ENCODE measurements at places on chromosomes 7 and 10.
A peak's percentile ranks its signal among the peaks of the same experiment; 100 is the strongest.

GRCh38 chr7:66050337-66050957 is 25.2 kb upstream of the ASL start:
- DNase-seq: no peak

- no peak for DNase-seq
Observed at GRCh38 chr7:138978541-138979184, 2.5 kb downstream of the KIAA1549 start.

DNA sequence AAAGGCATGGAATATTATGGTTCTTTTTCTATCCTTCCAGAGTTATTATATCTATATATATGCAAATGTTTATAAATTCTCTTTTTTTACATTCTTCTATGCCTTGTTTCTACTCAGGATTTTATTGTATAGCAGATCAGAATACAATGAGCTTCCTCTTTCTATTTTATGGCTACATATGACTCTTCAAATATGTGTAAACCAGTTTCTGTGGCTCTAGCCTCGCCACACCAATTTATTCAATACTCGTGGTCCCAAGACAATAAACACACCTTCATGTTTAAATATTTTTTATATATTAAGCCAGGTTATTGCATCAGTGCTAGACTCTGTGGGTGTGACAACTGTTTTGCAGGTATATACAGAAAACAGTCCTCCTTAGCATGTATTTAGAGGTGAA is 237.5 kb upstream of the MKLN1 start:
- DNase-seq: no peak

GRCh38 chr7:39609113-39609934 is 14.0 kb upstream of the RALA start:
- peak; percentile 49 for DNase-seq

DNA sequence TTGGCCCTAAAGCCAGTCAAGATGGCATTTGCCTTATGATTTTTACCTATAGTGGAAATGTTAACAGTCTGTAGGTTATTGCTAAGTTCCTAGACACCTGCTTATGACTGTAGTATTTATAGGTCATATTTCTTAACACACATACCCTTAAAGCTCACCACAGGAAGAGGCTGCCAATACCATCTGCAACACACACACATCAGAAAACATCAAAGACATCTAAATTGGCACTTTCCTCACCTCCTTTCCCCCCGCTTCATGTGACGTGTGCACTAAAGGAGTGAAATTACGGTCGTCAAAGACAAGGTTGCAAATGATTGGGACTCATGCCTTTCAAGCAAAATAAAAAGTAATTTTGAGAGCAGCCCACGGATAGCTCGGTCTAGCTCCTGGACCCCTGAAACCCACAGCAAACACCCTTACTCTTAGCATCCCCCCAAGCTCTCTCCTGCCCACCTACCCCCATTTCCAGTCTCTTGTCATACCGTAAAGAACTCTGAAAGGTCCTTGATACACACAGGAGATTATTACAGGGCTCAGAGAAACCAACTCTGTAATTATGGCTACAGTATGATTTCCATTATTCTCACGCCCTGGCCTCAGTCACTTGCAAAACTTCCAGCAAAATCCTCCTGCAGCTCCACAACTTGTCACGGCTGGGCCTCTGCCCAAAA is 90.5 kb downstream of the PLXNA4 start:
- DNase-seq: no peak

- no peak for DNase-seq
Observed at GRCh38 chr7:80478683-80479082, 33.2 kb downstream of the GNAT3 start.

GRCh38 chr10:55024713-55025112 is 223.7 kb upstream of the PCDH15 start:
- no peak for DNase-seq

DNA sequence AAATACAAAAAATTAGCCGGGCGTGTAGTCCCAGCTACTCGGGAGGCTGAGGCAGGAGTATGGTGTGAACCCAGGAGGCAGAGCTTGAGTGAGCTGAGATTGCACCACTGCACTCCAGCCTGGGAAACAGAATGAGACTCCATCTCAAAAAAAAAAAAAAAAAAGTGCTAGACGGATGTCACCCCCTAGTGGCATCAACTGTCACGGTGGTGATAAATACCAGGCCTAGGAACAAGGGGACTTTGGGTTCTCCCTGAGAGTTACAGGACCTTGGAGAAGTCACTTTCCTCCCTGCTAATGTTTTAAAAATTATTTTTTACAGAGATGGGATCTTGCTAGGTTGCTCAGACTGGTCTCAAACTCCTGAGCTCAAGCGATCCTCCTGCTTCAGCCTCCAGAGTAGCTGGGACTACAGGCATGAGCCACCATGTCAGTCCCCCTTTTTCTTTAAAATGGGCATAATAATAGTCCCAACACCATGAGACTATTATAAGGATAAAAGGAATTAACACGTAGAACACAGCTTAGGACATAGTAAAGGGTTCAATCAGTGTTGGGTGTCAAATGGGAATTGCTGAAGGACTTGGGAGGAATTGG is 2.6 kb upstream of the TMEM130 start:
- DNase-seq: no peak

DNA sequence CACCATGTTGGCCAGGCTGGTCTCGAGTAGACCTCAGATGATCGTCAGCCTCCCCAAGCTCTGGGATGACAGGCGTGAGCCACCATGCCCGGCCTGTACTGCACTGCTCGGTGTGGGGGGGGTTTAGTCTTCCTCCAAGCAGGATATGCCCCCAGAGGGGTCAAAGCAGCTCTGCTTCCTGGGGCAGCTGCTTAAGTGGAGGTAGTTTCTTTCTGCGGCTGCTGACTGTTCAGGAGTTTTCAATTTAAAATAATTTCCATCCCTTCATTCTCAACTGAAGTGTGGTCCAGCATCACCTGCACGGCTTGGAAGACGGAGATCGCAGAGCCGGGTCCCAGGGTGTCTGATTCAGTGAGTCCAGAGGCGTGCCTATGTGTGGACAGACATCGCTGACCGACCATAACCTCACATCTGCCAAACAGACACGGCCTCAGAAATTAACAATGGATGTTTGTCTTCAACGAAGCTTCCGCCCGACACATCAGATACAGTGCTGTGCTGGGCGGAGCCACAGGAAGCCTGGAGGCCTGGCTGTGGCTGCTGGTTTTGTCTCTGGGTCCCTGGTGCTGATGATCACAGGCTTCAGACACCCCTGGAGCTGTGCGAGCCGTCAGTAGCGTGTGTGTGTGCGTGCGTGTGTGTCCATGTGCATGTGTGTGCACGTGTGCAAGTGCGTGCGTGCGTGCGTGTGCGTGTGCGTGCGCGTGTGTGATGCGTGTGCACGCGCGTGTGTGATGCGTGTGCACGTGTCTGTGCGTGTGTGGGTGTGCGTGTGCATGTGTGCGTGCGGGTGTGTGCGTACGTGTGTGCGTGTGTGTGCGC is 226.5 kb upstream of the PITRM1 start:
- DNase-seq: no peak

DNA sequence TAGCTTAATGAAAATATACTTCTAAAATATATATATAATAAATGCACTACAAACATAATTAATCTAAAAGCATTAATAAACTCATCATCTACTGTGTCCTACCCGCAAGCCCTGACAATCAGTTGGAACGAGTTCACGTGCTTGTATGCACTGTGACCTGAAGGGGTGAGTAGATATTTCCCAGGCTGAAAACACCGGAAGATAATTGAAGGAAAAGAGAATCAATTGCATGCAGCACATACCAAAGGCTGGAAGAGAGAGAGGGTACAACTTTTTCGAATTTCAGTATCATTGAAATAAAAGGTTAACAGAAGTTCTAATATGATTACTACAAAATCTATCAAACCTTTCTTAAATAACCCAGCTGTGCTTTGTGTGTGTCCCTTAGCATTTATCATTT is 94.6 kb downstream of the SEMA3C start:
- no peak for DNase-seq

DNA sequence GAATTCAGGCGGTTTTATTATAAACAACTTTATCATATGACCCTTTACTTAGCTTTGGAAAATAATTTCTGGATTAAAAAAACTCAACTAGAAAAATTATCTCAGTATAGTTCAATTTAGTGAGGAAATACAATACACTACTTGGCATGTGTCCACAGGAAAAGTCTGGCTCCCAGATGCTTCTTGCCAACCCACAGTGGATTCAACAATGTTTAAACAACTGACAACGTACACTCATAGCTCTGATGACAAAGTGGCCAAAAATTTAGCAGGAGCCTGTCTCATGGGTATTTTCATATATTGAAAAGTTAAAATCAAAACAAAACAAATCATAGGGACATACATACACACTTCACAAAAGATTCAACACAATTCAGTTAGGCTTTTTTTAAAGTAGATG is 158.8 kb downstream of the SKAP2 start:
- peak; percentile 44 for DNase-seq

GRCh38 chr10:6336016-6336415 is 133.3 kb downstream of the PFKFB3 start:
- DNase-seq: no peak

- DNase-seq: no peak
Observed at GRCh38 chr7:150435047-150435389, 15.4 kb upstream of the GIMAP8 start.

- peak; percentile 47 for DNase-seq
Observed at GRCh38 chr10:72709041-72709440, 17.1 kb downstream of the MCU start.

- DNase-seq: no peak
Observed at GRCh38 chr7:108838198-108838597, 268.5 kb downstream of the DNAJB9 start.

DNA sequence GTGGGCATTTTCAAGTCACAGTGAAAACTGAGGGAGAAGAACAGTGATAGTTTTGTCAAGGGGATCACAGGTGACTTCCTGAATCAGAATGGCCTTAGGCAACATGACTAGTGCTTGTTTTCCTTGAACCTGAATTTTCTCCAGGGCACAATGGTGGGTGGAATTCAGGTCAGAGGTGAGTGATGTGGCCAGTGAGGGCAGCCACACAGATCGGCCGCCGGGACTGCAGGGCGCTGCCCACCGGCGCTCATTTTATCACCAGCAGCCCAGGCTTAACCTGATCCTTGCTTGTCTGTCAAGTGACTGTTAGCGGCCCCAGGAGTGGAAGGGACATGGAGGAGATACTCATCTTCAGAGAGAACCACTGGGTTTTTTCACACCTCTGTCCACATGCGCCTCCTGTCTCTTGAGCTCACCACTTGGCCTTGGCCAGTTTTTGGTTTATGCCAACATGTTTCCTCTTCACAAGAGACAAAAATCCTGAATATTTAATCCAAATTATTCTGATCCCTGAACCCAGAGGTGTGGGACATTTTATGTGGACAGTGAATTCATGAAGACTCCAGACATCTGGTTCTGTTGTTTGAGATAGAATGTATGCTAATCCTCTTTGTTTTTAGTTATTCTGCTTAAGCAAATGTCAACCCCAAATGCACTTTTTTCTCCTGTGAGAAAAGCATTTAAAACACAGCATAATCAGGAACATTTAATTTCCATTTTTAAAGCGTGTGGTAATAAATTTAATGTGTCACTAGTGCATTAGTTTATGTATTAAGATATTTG is 108.7 kb downstream of the DOCK1 start:
- DNase-seq: no peak

DNA sequence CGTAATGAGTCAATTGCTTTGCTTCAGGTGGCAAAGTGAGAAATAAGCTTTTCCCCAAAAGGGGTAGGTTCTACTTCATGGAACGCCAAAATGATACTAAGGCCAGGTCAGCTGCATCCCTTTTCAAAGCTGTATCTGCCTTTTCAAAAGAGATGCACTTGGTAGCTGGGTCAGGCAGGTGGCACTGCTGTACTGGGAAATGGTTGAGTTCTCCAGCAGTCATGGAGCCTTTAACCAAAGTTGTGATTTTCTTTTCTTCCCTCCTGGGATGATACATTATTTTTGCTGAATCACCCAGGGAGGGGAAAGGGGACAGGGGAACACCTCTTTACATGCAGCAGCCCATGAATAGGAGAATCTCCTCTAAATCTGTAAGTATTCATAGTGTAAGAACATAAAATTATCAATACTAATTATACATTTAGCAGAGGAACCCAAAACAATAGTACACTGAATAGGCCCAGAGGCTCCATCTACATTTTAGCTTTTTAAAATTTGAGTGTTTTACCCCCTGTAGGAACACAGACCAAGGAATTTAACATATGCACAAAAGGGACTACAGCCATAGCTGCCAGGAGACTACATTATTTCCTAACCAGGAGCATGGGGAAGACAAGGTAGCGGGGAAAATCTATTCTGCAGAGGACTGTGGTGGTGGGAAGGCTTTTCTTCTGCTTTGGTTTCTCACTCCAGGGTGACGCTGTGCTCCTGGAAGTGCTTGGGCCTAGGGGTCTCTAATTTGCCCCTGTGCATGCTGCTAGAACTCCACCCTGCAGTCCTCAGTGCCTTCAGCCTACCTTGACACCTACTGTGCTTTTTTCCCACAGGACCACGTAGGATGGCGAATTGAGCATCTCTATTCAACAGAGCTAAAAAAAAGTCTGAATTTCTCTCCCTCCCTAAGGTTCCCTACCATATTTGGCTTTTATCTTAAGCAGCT is 6.4 kb upstream of the GPR22 start:
- peak; percentile 47 for DNase-seq

- no peak for DNase-seq
Observed at GRCh38 chr7:150432915-150433892, 17.2 kb upstream of the GIMAP8 start.

DNA sequence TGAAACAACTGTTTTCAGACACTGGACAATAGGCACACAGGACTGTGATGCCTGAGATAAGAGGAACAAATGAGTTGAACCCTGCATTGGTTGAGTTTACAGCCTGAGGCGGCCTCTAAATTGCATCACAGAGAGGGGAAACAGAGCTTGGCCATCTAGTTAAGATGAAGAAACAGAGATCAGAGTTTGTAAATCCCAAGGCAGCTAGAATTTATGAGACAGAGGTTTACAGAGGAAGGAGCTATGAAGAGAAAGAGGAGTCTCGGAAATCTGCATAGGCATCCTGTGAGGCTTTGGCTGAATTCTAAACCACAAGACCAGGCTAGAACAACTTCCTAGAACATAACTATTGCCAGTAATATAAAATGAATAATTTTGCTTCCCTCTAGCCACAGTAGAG is 41.0 kb upstream of the OIT3 start:
- DNase-seq: no peak

GRCh38 chr7:103373866-103374643 is 26.6 kb downstream of the PSMC2 start:
- no peak for DNase-seq

- DNase-seq: no peak
Observed at GRCh38 chr7:151946932-151947331, 9.3 kb upstream of the GALNTL5 start.

- DNase-seq: no peak
Observed at GRCh38 chr7:158461824-158462223, 125.8 kb downstream of the PTPRN2 start.

GRCh38 chr7:129804890-129805719 is 147.7 kb downstream of the UBE2H start:
- no peak for DNase-seq

GRCh38 chr10:69387500-69387899 is 29.2 kb downstream of the TACR2 start:
- DNase-seq: no peak

- no peak for DNase-seq
Observed at GRCh38 chr7:49125246-49125645, 200.9 kb downstream of the CDC14C start.
